ENCODE measurements at places on chromosomes 12 and 14.

- DNase-seq, result no peak
Observed at GRCh38 chr14:74682169-74682952, 30.5 kb downstream of the AREL1 start.

DNA sequence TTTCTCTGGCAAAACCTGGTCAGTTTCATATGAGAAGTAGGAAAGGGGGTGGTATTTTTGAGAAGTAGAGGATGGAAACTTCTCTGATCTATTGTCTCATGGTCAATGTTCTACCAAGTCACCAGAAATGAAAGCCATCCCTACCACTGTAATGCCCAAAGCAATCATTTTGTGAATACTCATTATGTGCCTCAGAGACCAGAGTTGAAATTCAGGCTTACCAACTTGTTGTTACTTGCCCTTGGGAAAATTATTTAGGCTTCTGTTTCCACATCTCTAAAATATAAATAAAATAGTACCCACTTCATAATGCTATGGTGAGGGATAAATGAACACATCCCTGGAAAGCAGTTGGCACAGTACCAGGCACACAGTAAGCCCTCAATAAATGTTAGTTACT lies 723.7 kb upstream of the TBX3 start:
- DNase-seq, result no peak

- DNase-seq, result peak; percentile 97
Observed at GRCh38 chr14:37172024-37172869, at the start of gene SLC25A21. Gene SLC25A21, minus strand, starts transcription at chr14:37172606.

DNA sequence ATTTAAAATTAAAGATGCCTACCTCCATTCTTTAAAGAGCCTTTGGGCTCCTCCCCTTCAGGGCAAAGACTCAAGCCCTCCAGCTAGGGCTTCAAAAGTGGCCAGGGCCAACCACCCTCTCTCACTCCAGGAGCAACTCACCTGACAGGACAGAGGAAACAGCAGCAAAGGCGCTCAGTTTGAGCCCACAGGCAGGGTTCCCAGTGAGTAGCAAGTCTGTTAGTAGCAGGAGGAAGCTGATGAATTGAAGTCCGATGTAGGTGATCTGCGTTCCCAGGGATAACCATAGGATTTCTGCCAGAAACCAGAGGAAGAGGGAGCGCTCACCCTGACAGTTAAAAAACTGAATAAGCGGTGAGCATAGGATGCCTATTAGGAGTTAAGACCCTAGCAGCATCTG lies 15.7 kb downstream of the GSG1 start:
- DNase-seq, result no peak

DNA sequence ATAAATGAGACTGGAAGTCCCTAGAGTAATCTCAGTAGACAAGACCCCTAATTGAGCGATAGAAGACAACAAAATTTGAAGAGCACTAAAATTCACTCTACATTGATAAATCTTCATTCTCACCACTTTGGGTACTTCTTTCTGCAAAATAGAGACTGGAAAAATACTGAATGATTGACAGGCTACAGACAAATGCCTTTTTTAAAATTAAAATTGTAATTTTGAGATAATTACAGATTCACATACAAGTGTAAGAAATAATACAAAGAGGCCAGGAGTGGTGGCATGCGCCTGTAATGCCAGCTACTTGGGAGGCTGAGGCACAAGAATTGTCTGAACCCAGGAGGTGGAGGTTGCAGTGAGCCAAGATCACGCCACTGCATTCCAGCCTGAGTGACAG lies 4.5 kb upstream of the CORO1C start:
- no peak for DNase-seq

DNA sequence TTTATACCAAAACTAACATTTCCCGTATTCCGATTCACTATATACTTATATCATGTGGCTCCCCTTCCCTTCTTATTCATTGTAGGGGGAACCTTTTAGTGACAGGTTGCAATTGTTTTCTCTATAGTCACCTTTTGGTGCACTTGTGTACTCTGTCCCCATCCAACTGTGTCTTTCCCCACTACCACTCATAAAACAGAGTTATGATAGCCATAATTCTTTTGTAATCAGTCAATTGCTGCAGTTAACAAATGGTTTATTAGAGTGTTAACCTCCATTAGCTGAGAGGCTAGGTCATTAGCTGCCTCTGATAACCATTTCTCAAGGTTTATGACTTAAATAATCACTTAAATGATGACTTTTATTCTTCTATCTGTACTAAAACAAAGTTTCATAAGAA lies 338.1 kb upstream of the SEL1L start:
- no peak for DNase-seq

- DNase-seq, result peak; percentile 46
Observed at GRCh38 chr14:68736471-68736871, 56.4 kb downstream of the ZFP36L1 start.

GRCh38 chr14:65079201-65079600 lies 23.1 kb downstream of the MAX start:
- DNase-seq, result no peak

DNA sequence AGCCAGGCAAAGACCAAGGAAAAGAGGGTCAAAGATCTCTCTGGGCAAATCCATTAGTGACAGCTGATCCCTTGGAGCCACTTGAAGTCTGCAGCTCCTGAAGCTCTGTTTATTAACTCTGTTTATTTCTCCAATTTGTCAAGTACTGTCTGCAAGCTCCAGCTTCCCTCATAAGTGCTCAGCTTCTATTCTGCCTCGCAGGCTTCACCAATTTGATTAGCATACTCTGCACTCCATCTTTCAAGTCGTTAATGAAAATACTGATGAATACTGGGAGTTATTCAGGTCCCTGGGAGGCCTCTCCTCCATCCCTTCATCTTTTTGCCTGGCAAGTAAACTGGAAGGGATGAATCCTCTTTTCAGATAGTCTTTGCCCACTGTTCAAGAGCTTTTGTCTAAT lies 54.3 kb downstream of the TTC9 start:
- DNase-seq, result no peak

- no peak for DNase-seq
Observed at GRCh38 chr14:66405158-66405557, 81.0 kb upstream of the CCDC196 start.

GRCh38 chr12:32151552-32151951 lies 44.9 kb downstream of the BICD1 start:
- no peak for DNase-seq
